ENCODE measurements at places on chromosomes 7 and 10.

GRCh38 chr7:2980401-2981102 lies 63.1 kb downstream of the CARD11 start:
- no peak for DNase-seq

GRCh38 chr7:40058636-40059035 lies 75.8 kb downstream of the MPLKIP start:
- DNase-seq, result no peak

DNA sequence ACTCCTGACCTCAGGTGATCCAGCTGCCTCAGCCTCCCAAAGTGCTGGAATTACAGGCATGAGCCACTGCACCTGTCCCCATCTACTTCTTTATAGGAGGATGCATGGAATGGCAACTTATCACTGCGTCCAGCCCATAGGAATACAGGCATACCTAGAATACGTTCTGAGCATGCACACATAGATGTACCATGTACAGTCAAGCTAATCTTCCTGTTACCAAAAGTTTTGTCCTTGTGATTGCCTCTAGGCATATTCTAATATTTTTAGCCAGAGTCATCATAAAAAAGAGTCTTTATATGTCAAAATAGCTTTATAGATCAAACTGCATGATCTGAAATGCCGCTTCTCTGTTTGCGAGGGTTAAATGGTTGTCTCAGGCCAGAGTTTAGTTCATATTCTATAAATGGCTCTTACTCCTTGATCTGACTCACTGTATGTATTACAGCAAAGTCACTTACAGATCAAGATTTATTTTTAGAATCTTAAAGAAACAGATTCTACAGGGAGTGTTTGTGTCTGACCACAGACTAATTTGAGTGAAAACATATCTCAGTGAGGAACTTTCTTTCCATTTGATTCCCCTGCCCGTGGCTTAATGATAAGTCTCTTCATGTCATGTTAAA lies 210.9 kb downstream of the CREB5 start:
- DNase-seq, result no peak

GRCh38 chr10:7829289-7829834 lies 11.1 kb downstream of the TAF3 start:
- DNase-seq, result no peak

GRCh38 chr10:51834548-51834947 lies 135.2 kb upstream of the CSTF2T start:
- DNase-seq, result no peak
